NCI-H1417 treated with DMSO at 0.1 percent for 48 hours (cell line): ENCODE measurements at places on chromosomes 3 and 15.

DNA sequence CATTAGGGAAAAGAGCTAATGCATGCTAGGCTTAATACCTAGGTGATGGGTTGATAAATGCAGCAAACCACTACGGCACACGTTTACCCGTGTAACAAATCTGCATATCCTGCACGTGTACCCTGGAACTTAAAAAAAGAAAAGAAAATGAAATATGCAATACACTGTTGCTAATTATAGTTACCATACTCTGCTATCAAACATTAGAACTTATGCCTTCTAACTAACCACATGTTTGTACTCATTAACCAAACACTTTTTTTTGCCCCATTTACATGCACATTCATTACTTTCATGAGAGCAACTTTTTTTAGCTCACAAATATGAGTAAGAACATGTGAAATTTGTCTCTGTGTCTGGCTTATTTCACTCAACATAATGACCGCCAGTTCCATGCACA, 253.1 kb downstream of the CGGBP1 start:
- no peak for DNase-seq

GRCh38 chr3:42080453-42080872, 10.7 kb upstream of the TRAK1 start:
- no peak for DNase-seq

- no peak for DNase-seq
Measured at GRCh38 chr3:70138606-70139005, 139.1 kb downstream of the SAMMSON start.

- no peak for DNase-seq
Measured at GRCh38 chr3:69842789-69843188, 103.5 kb downstream of the MITF start.

GRCh38 chr3:127480196-127480954, 110.2 kb downstream of the TPRA1 start:
- DNase-seq = no peak

DNA sequence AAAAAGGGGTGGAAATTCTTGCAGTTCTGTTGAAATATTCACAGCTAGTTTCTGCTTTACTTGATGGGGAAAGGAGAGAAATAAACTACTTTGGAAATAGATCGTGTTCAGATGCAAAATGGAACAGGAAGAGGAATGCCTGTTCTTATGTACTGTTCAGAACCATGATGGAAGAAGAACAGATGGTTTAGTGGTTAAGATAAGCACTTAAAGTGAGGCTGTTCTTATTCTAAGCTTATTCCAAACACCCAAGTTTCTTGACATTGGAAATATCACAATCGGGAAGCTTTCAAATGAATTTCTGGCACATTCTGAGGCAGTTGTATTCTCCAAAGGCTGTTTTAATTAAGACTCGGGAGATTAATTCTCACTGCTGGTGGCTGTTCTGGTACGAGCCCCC, 228.5 kb downstream of the LSAMP start:
- DNase-seq = no peak

DNA sequence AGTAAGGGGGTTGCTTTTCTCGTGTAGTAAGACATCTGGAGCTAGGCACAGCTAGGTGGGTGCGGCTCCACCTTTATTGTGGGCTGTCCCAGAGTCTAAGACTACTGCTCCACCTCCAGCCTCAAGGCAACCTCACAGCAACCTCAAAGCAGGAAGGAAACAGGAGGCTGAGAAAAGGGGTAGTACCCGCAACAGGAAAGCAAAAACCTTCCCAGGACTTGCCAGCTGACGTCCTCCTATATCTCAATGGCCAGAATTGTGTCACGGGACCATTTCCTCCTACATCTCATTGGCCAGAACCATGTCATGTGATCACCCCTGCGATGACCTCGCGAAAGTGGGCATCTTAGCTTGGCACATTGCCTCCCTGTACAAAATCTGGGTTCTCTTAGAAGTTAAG, 4.3 kb upstream of the GPR160 start:
- no peak for DNase-seq

GRCh38 chr3:17030956-17031652, 146.3 kb downstream of the PLCL2 start:
- DNase-seq = no peak

- DNase-seq = no peak
Measured at GRCh38 chr15:25670025-25670554, 193.0 kb downstream of the ATP10A start.

- no peak for DNase-seq
Measured at GRCh38 chr3:36868614-36869436, 76.0 kb downstream of the TRANK1 start.

- no peak for DNase-seq
Measured at GRCh38 chr3:95407709-95408463, 1345.0 kb downstream of the NSUN3 start.

DNA sequence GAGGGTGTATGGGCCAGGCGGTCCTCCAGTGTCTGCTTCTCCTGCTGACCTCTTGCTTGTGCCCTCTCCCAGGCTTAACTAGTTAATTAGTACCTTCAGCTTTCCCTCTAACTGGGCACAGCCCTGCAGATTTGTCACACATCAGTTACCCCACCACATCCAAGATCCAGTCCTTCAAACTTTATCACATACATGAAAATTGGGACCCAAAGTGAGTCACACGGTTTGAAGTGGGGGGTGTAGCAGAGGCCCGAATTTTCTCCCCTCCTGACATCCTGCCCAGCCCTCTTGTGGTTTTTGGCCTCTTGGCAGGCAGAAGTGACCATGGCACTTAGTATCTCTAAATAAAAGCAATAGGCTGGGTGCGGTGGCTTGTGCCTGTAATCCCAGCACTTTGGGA, 3.9 kb downstream of the MAPKAPK3 start:
- DNase-seq = no peak

- no peak for DNase-seq
Measured at GRCh38 chr3:149999421-149999820, 28.7 kb upstream of the PFN2 start.

DNA sequence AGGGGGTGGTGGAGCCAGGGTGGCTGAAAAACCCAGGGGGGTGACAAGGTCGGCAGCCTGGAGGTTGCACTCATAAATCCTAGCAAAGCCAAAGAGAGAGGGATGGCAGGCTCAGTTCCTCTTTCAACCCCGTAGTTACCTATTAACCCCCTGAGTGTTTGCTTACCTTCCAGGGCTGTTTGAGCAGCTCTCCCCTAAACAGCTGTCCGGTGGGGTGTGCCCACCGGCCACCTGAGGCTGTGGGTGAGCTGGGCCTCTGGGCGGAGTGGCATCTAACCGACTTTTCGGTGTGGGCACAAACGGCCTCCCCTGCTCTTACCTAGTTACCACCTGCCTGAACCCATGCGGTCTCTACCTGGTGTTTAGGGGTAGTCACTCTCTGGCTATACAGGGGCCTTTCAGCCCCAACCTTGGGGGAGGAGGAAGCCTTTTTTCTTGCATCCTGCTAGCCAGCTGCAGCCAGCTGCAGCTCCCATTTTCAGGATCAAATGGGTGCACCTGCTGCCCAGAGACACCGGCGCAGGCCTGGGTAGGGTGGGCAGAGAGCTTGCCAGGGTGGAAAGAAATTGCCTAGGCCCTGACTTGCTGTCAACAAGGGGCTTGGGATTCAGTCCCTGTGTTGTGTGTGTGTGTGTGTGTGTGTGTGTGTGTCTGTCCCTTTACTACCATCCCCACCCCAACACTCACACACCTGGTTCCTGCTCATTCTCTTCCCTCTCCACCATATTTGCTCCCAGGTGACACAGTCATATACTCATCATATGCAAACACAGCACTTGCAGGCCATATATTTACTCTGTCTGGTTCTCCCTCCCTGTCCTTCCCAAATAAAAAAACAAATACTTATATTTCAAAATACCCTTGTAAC, 3.7 kb downstream of the DLL4 start:
- DNase-seq = no peak

DNA sequence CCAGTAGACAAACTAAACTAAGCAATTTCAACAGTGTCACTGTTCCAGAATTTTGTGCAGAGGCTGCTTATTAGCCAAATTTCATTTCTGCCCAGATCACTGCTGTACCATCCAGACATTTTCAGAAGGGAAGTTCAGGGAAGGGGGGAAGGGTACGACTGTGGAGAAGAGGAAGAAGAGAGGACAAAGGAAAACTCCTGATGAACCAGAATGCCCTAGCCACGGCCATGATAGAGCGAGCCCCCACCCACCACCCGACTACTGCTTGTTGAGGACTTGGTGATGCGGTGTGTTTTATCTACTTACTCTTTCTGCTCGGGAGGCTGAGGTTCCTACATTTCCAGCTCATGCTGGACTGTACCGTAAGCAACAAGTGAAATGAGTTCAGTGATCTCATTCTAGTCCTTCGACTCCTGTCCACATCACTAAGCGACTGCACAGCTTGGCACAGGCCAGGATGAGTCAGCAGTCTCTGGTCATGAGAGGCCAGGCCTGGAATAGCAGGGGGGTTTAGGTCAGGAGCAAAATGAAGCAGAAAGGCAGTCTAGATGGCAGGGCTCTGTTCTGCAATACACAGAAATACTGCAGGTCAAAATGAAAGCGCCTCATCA, 330.8 kb downstream of the TIGIT start:
- no peak for DNase-seq

- DNase-seq = peak; percentile 10
Measured at GRCh38 chr15:67884514-67885174, 44.8 kb upstream of the RNU6-1 start.

- no peak for DNase-seq
Measured at GRCh38 chr15:68994149-68994548, 20.3 kb upstream of the NOX5 start.

- DNase-seq = no peak
Measured at GRCh38 chr15:72908713-72909112, 125.2 kb upstream of the ADPGK start.

GRCh38 chr3:62525281-62525680, 151.9 kb upstream of the FEZF2 start:
- DNase-seq = no peak

DNA sequence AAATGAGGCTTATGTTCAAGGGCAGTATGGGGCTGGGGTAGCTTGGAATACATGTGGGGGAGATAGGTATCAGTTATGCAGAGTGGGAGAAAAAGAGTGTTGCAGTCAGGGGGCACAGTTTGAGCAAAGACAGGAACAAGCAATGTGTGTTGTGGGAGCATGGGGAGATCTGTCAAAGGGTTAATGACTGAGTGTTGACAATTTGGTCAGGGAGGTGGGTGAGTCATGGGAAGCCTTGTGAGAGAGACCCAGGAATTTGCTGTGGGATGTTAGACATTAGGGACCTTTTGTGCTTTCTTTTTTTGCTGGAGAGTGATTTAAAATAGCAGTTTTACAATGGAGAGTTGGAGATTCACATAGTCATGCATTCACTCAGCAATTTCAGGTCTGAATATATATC, 221.6 kb upstream of the NR2E3 start:
- DNase-seq = no peak

GRCh38 chr3:4950351-4950784, 28.9 kb upstream of the BHLHE40 start:
- no peak for DNase-seq

DNA sequence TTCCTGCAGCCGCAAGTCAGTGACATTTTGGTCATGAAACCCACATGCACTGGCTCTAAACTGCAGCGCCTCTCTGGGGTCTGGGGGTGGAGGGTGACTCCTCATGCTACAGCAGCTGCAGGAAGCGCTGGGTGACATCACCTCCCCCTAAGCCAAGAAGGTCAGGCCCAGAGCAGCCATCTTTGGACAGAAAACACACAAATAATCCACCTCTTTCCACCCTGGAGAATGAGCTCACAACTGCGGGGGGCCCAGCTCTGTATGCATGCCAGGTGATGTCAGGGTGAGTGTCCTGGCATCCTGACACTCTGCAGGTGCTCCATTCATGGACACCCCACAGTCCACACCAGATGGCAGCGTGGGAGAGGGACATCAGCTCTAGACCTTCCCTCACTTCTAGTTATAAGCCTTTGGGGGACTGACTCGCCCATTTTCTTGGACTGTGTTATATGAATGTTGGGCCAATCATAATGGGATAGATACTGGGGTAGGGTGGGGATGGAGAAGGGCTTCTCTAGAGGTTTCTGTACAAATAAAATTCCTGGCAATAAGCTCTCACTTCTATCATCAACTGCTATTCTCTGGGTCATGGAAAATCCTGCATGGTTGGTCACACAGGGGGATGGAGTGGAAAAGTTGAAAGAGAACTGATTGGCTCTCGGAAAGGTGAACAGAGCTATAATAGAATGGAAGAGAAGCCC, 70.7 kb upstream of the THBS1 start:
- no peak for DNase-seq

- DNase-seq = no peak
Measured at GRCh38 chr3:17672506-17672905, 69.9 kb downstream of the TBC1D5 start.

GRCh38 chr3:177598097-177598833, 401.0 kb upstream of the TBL1XR1 start:
- no peak for DNase-seq

- no peak for DNase-seq
Measured at GRCh38 chr3:32734756-32735155, 49.8 kb downstream of the CNOT10 start.

DNA sequence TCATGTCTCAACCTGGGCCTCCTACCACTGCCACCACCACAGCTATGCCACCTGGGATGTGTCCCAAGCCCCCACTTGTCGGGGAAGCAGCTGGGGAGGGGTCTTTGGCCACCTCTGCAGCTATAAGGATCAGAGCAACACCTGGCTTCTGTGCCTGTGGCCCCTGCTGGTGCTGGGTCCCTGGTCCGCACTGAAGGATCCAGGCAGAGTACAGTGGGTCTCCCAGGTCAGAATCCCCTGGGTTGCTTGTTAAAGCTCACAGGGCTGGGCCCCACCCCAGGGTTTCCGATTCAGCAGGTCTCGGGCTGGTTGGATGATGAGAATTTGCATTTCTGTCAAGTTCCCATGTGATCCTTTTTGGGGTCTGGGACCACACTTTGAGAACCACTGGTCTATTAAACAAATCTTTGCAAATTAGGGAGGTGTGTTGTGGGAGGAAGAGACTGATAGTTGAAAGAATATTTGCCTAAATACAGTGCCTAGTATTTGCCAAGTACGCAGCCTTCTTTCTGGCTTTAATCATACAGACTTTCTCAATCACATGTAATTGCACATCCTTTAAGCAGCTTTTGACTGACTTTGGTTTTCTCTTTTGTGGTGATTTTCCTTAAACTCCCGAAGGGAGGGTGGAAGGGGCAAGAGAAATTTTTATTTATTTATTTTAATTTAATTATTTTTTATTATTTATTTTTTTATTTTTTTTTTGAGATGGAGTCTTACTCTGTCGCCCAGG, 127.3 kb downstream of the IGF1R start:
- DNase-seq = no peak

DNA sequence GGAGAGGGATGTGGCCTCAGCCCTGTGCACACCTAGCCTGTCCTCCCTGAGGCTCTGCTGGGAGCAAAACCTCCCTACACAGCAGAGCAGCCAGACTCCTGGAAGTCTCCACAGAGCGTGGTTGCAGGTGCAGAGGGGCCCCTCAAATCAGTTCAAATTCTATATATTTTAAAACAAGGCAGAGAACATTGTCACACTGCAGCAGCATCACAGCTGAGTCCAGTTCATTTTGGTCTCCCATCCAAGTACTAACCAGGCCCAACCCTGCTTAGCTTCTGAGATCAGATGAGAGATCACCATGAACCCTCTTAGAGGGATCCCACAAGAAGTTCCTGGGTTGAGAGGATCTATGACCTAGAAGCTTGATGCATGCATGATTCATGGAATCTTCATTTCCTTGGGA, 331.0 kb upstream of the RGMA start:
- DNase-seq = no peak
